ENCODE measurements at places on chromosomes 1 and 21. TPM values are rescaled to one million over a fixed set of nuclear protein-coding genes. Genes with fewer than 3 reads are reported as not detected.

TSSK3 gene
- total RNA-seq, result 0.32 TPM

NBPF12 gene
- total RNA-seq, result 3.6 TPM

BRDT gene
- not detected for total RNA-seq

TEDDM1 gene
- total RNA-seq, result not detected

All from cardiac atrium fibroblast (primary cell).